ENCODE measurements at places on chromosomes 1 and 21.

- DNase-seq = peak; percentile 32
Measured at GRCh38 chr1:232287676-232288569, 342.0 kb downstream of the SIPA1L2 start.

DNA sequence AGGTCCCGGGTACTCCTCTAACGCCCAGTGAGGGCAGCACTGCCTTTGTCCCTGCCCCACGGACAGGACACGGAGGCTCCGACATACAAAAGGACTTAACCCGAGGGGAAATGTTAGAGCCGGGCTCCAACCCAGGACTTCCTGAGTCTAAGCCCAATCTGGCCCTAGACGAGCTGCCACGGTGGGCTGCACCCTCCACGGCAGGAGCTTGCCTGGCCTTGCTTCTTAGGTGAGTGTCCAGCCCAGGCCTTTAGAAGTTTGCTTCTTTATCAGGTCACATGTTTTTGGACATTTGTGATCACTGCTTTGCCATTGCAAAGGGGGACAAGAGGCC, 11.0 kb upstream of the TMEM200B start:
- DNase-seq = no peak

DNA sequence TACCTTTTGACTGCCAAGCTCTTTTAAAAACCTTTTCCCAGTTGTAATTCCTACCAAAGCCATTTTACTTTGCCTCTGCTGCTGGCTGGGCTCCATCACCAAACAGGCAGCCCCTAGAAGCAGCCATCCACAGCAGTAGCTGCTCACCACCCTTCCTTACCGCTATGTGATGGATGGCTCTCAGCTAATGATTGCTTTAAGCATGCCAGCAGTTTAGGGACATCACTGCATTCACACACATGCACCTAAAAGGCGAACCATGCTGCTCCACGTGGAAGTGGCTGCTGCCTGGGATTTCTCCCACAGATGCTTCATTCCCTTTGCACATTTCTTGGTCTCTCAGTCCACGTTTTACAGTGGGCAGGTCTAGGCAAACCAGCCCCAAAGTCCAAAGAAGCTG, 46.3 kb upstream of the PDE9A start:
- no peak for DNase-seq

- peak; percentile 37 for DNase-seq
Measured at GRCh38 chr1:116379057-116379630, 6.1 kb downstream of the ATP1A1 start.

GRCh38 chr1:159944623-159945455, 574 bp downstream of the IGSF9 start:
- DNase-seq = no peak

DNA sequence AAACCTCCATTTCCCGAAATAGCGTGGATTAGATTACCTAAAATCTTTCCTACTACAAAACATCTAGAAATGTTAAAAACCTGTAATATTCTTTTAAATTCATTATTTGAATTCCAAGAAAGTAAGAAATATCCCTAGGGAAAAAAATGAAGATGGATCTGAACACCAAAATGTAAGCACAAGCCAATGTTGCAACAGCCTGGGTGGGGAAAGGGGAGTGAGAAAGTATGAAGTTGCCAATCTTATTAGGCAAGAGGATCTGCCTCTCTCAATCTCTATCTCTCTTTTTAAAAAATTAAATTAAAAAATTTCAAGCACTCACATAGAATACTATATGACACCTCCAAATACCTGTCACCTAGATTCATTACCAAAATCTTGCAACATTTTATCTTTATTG, 74.9 kb upstream of the IRF2BP2 start:
- DNase-seq = no peak

DNA sequence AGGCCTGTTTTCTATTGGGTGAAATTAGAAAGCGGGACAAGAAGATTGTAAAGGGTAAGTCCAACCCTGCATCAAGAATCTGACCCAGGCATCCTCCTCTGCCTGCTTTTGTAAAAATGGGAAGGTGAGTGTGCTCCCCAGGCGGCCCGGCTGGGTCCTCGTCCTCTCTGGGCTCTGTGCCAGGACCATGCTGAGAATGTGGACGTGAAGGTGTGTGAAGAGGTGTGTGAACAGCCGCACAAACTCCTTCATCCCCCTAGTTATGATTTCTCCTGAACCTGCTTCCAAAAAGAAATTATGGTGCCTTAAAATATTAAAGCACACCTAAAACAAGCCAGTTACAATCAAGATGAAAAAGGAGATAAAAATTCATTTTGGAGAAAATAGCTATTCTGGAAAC, 185.7 kb downstream of the IGSF21 start:
- DNase-seq = no peak

GRCh38 chr1:3172431-3173380, 103.7 kb downstream of the PRDM16 start:
- no peak for DNase-seq

- DNase-seq = no peak
Measured at GRCh38 chr21:15564907-15565306, 164.9 kb upstream of the USP25 start.

- DNase-seq = no peak
Measured at GRCh38 chr1:161009602-161010211, 11.2 kb downstream of the F11R start.

DNA sequence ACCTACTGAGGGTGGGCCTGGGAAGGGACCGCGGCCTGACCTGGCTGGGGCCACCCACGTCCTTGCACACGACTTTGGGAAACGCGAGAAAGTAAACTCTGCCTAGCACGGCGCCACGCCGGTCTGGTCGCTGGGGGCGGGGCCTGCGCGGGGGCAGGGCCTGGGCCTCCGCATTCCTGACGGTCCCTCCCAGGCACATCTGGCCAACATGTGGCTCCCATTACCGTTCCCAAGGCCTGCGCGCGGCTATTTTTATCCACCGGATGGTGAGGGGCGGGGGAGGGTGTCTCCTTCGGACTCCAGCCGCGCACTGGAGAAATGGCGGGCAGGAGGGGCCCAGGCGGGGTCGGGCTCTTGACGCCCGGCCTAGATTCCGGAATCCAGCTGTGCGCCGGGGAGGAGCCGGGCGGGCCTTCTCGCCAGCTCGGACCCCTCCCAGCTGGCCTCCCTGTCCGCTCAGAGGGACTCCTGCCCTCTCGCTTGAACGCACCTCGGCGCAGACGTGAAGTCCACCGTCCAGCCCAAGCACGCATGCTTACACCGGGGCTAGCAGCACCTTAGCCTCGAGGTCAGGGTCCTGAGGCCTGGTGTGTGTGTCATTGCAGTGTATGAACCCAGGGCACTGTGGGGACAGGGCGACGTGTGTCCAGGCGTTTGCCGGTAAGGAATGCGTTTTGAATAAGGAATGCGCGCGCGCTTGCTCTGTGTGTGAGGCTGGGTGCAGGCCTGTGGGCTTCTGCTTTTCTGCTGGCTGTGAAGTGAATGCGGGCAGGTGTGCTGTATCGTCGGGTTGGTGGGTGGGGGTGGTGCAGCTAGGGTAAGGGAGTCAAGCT, 2.1 kb downstream of the EVA1B start:
- peak; percentile 80 for DNase-seq

DNA sequence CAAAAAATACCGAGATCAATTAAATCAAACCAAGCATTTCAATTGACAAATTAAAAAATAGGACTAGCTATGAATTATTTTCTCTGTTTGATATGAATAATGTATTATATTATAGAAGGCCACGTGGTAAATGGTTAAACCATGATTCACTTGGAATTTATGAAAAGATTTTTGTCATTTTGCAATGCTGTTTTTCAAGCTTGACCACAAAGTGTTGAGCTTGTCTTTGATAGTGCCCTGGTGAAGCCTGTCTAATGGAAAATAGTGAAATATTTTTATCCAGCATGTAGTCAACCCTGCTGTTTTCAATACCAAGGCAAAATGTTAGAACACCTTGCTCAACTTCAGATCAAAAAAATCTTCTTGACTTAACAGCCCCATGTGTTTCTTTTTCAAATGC, 288.0 kb upstream of the PRMT6 start:
- no peak for DNase-seq

- DNase-seq = no peak
Measured at GRCh38 chr21:38166173-38166535, 90.6 kb upstream of the KCNJ15 start.

GRCh38 chr1:151159373-151159772, 2.9 kb downstream of the TNFAIP8L2 start:
- DNase-seq = no peak

- no peak for DNase-seq
Measured at GRCh38 chr1:232077809-232078208, 451.2 kb downstream of the DISC1 start.

DNA sequence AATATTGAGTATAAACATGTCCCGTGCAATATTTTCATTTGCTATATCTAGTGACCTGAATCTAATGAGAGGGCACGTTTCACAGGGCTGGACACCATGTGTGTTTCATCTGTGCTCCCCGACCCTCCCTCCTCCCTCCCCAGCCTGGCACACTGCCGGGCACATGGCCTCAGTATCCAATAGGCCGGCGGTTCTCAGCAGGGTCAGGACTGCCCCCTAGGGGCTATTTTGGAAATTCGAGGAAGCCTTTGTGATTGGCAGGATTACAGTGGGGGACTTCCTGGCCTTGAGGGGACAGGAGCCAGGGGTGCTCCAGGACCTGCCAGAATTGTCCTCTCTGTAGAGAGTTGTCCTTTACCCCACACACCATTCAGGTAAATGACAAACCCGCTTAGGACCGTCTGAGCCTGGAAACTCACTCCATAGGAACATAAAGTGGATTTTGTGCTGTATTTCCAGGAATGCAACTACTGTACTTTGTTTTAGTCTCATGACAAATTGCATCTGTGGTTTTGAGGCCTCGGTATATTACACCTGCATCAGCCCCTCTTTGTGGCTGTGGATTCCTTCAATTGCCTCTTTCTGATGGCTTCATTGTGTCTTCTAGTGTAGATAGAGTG, 109.5 kb upstream of the SIM2 start:
- DNase-seq = peak; percentile 56

- no peak for DNase-seq
Measured at GRCh38 chr1:11320153-11320936, 47.3 kb downstream of the UBIAD1 start.

GRCh38 chr1:85626818-85627217, 46.3 kb downstream of the CCN1 start:
- no peak for DNase-seq

- no peak for DNase-seq
Measured at GRCh38 chr1:214902636-214903320, 179.8 kb upstream of the KCNK2 start.

DNA sequence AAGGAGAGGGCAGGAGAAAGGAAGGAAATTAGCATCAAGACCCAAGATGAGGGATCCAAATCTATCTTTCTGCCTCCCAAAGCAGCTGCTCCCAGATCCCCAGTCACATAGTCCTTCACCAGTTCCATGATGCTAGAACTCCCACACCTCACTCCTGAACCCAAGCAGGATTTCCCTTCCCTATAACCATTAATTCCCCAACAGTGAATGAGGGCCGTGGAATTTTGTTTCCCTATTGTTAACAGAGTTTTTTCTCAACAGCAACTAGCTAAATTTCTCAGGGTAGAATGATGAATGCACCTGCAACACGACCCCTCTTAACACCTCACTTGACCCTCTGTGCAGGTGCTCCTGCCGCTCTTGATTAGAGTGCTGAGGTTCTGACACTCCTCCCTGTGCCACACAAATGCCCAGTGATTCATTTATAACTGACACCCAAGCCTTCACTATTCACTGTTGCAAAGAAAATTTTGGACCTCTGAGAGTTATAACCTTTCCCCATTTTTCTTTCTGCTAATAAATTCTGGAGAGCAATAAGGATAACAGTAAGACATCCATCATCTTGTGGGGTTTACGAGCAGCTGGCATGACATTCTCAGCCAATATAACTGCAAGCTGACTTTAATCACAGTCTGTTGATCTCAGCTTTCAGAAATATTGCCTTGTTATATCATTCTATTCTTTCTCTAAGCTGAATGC, 25.4 kb upstream of the NPL start:
- DNase-seq = no peak

DNA sequence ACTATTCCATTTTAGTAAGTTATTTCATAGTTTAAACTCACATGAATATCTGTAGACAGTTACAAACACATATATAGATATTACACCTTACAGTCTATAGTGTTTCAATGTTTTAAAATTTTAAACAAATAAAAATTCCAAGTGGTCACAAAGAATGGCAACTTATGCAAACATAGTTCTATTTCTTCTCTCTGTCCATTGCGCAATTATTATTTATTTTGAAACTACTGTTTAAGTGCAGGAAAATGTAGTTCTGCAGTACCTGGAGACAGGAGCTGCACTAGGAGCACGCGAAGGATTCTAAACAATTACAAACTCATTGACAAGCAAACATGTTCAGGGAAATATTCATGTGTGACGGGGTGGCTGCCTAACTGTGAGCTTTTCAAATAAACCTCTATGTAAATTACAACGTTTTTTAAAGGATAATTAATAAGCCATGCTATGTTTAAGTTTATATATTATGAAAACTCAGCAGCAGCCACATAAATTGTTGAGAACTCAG, 312.0 kb upstream of the DUSP10 start:
- no peak for DNase-seq

DNA sequence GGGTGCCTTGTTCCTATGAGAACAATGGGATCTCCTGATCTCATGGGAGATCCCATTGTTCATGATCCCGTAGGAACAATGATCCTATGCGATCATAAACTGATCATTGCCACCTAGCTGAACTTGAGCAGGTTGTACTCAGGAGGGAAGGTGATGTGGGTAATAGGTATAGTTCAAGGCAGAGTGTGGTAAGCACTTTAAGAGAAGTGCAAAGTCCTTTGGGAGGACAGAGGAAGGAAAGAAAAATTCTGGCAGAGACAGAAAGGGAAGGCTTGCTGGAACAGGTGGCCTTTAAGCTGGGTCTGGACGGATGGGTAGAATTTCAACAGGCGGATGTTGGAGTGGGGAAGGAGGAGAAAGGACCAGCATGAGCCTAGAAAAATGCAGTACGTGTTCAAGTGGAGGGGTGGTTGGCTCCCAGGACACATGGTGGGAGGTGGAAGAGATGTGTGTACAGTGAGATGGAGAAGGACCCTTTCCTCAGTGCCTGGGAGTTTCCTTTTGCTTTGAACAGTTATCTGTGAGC, 22.3 kb downstream of the GREM2 start:
- no peak for DNase-seq

GRCh38 chr1:100051893-100052292, 80.8 kb downstream of the SASS6 start:
- no peak for DNase-seq

- no peak for DNase-seq
Measured at GRCh38 chr1:17912491-17912890, 157.4 kb downstream of the ACTL8 start.

DNA sequence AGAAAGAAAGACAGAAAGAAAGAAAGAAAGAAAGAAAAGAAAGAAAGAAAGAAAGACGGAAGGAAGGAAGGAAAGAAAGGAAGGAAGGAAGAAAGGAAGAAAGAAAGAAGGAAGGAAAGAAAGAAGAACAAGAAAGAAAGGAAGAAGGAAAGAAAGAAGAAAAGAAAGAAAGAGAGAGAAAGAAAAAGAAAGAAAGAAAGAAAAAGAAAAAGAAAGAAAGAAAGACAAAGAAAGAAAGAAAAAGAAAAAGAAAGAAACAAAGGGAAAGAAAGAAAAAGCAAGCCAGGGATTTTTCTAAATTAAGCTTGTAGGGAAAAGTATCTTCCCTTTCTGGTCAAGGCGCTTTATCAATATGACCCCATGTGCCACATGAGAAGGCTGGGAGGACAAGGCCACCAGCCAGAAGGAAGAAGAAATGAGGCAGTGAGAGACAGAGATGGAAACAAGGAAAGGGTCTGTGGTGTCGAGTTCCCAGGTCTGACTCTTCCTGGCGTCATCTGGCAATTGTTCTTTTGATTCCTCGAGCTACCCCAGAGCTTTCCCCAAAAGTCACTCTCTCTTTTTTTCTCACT, 88.4 kb upstream of the LPGAT1 start:
- no peak for DNase-seq

All from left cardiac atrium (tissue), 4 donors.